ENCODE measurements at places on chromosomes 5 and 9.
A peak's percentile ranks its signal among the peaks of the same experiment; 100 is the strongest.

DNA sequence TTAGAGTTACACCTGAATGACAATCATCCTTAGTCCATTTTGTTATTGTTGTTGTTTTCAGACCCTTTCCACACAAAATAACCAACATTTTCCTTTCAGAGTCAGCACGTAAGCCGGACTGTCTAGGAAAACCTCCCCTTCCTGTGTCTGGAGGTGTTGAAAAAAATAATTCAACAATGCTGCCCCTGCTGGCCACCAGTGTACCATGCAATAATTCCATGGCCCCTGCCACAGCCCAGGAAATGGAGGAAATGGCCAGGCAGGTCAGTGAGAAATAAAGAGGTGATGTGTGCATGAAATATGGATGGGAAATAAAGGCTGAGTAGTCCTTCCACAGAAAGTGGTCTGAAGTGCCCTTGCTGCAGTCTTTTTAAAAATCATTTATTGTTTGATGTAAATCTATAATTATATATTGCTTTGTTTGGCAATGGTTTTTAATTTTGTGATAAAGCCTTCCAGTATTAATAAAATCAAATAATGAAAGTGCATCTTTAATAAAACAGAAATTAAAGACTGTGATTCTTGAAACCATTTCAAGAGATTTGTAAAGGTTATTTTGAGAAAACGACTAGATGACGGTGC, 152.8 kb upstream of the PAPPA start:
- no peak for DNase-seq

GRCh38 chr9:110058304-110058953, 149.5 kb downstream of the C9orf152 start:
- DNase-seq, result peak; percentile 29

GRCh38 chr5:133552925-133553525, 59.3 kb downstream of the FSTL4 start:
- peak; percentile 61 for DNase-seq

GRCh38 chr5:12883395-12883794, 979.1 kb upstream of the CTNND2 start:
- no peak for DNase-seq

- DNase-seq, result no peak
These were observed 201.9 kb downstream of the ARHGAP26 start for GRCh38 chr5:142972064-142972570.

GRCh38 chr5:65663804-65664521, 39.1 kb downstream of the SHLD3 start:
- no peak for DNase-seq

DNA sequence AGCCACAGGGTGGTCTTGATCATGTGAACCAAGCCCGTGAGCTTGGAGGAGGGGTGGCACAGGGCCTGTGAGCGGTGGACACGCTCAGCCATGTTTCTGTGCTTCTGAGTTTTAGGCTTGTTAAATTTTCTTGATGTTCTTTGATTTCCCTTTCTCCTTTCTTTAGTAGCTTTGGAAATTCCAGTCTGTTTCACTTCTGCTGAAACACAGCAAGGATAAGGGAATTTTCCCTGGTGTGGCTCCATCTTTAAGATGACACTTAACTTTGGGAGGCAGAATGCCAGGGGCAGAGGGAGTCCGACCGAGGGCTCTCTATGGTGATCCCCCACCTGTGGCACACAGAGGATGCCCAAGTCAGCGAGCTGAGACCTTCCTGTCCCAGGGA, 29.7 kb upstream of the BASP1 start:
- DNase-seq, result no peak
